Stimulated activated CD8-positive, alpha-beta memory T cell treated with anti-CD3 and anti-CD28 coated beads, Interleukin-7, amount 100 ng/mL, for 1 hour (primary cell): ENCODE measurements at places on chromosomes 6 and 20.

GRCh38 chr20:32451682-32452461 lies 93.7 kb downstream of the ASXL1 start:
- DNase-seq: no peak

DNA sequence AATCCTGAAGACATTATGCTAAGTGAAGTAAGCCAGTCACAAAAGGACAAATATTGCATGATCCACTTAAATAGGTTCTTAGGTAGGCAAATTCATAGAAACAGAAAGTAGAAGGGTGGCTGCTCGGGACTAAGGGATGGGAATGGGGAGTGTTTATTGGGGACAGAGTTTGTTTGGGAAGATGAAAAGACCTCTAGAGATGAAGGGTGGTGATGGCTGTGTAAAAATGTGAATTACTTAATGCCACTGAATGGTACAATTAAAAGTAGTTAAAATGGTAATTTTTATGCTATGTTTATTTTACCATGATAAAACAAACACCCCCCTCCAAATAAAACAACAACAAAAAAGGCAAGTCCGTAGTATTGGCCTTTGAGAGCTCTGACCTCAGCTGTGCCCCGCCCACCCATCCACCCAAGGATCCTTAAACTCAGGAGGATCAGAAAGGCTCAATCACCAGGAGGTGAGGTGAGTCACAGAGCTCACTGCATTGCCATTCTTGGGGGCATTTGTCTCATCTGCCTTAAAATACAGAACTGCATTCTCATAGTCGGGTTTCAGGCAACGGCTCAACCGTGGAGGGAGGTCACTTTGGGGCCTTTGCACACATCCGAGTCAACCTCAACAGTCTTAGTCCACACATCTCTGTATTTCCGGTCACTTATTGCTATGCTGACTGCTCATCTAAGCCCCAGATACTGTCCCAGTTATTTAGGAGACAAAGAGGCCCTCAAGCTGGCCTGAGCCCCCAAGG lies 96.7 kb downstream of the SLC22A23 start:
- no peak for DNase-seq

GRCh38 chr6:134472661-134473060 lies 154.7 kb upstream of the SGK1 start:
- no peak for DNase-seq

DNA sequence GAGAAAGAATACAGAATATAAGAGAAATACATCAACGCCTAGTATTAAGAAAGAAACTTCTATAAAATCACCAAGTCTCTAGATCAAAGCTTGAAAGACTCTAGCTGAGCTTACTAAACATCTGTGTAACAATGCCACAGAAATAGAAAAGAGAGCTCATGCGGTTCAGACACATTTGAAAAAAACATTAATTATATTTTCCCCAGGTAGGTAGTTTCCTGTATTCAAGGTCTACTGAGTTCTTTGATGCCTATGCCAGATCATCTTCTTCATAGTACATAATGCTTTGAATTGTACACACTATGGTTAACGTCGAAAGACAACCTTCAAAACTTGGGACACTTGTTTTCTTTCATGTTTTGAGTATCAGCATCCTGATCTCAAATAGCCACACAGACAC lies 11.3 kb downstream of the MOXD1 start:
- DNase-seq: no peak

DNA sequence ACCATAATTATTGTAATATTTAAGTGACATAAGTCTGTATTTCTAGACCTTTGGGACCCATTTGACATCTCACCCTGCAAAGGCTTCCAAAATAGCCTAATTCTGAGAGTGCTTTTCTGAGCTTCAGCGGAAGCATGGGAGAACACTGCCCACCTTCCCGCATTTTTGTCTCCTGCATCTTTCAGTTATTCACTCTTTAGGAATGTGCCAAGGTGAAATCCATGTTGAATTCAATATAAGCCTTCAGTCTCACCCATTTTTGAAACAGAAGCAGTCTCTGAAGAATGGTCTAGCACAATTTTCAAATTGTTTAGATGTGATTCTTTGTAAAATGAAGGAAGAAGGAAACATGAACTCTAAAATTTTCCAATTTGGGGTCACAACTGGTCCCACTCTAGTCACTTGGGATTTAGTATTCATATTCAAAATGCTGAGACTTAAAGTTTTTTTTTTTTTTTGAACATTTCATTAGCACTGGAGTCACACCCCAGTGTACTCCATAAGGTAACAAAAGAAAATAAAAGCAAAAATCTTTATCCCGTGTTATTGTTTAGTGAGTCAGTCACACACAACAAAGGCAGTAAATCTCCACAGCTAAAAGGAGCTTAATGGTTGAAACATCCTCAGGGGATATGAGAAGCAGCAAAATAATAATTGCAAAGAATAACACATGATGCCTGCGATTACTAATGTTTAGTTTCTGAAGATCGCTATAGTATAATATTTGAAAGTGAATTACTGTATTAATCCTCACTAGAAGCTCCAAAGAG lies 479.9 kb upstream of the BTBD3 start:
- DNase-seq: no peak

DNA sequence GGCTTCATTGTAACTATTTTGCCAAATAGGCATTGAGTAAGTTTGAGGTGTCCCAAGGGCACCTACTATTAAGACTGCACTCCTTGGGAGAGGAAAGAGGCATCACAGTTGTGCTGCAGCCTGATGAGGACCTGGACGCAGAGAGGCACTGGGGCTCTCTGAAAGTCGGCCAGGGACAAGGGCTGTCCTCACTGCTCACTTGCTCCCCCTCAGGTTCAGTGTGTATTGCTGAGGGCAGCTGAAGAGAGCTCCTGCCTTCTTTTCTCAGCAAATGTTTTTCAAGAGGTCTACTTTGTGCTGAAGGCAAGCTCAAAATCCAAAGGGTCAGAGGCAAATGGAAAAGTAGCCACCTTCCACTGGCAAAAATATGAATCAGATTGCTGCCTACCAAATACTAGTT lies 331.8 kb downstream of the RIMS1 start:
- no peak for DNase-seq

DNA sequence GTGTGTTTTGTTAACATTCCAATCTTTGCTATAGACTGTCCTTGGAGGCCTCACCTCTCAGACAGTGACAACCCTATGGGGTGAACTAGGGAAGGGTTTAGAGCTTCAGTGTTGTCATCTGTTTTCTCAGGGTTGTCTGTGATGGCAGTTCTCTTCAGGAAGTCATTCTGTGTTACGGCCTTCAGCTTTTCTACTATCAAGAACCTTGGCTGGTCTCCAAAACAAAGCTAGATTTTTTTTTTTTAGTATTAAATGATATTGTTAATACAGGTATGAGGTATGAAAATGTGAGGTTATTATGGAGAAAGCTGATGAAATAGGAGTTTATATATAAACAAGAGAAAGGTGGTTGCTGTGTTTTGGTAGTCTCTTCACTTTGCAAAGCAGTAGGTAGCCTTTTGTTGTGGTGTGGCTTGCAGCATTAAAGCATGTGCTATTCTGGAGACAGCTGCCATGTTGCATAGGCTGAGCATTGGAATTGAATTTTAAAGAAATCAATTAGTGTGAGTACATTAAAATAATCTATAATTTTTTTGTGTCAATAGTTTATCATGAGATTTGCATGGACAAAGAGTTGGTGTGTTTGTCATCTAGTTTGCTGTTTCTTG lies 162.6 kb downstream of the CARMIL1 start:
- DNase-seq: no peak

DNA sequence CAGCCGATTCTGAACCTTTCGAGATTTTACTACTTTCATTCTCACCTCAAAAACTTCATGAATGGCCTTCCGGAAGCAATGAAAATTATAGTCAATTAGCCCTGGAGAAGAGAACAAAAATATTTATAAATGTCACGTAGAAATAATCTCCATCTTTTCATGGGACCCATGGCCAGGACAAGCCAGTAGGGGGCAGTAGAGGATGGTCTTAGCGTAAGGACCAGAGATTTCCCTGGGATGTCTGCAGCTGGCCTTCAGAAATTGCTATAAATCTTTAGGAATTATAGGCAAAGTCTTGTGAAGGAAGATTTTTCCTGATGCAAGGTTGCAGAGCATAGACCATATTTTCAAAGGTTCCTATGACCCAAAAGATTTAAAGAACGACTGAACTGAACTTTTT lies 15.6 kb upstream of the UBE2J1 start:
- DNase-seq: peak; percentile 39

DNA sequence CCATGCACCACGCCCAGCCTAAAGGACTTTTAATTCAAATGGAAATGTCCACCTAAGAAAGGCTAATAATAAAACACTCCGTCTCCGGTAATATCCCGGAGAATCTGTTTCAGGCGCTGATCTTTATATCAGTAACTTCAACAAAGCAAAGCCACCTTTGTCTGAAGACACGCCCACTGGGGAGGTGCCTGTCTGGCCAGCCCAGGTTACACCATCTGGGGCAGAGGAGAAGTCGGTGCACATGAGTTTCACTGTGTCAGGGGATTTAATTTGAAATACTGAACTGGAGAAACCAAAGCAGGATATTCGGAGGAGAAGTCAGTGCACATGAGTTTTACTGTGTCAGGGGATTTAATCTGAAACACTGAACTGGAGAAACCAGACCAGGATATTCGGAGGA lies 9.4 kb downstream of the SERPINB6 start:
- no peak for DNase-seq

GRCh38 chr6:45423111-45423823 lies 45.5 kb upstream of the SUPT3H start:
- DNase-seq: no peak

GRCh38 chr6:41058783-41059181 lies 5.8 kb downstream of the APOBEC2 start:
- no peak for DNase-seq
